CD4-positive, alpha-beta T cell treated with Interleukin-15 for 4 hours (primary cell): ENCODE measurements at places on chromosomes 6 and 20.

DNA sequence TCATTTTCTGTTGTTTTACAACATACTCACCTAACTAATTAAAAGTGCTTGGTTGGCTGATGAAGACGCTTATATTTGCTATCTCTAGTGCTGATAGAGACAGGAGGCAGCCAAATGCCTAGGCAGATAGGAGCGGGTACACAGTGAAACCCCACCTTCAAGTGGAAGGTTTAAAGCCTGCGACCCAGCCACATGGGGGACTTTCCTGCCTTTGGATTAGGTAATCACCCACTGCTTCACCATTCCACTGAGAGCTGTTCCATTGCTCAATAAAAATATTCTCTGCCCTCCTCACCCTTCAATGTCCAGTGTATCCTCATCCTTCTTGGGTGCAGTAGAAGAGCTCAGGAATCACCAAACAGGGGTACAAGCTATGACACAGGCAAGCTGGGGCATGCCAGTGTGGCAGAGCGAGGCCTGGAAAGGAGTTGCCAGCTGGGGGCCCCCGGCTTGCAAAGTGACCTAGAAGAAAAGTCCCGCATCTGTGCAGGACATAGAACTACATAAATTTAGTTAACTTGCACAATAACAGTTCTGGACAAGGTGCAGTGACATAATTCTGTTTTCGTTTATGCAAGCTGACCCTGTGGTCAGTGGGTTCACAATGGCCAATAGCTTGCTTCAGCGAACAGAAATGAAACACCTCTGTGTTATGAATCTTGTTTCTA is 112.0 kb upstream of the MLIP start:
- no peak for DNase-seq

DNA sequence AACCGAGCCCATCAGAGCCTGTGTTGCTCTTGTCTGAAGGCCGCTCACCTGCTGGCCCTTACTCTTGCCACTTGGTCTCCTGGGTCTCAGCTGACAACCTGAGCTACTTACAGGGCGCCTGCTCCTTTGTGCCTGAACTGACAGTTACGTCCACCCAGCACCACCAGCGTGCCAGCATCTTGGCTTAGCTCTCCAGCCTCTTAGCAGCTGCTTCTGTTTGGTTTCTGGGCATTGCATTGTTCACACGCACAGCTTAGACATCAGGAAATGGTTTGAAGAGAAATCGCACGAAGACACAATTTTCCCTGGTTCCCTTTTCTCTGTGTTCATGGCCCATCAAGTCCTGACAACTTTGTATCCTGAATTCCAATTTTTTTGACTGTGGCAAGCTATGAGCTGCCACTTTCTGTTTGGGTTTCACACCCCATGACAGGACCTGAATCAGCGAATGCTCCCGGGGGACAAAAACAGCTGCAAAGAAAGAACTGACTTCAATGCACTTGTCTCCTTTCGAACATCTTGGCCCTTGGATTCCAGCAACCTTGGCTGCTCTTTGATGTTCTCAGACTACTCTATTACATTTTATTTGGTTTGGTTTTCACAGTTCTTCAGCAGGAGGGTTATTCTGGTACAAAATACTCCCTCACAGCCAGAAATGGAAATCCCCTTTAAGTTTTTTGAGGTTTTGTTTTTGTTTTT is 45.2 kb upstream of the LY86 start:
- no peak for DNase-seq

DNA sequence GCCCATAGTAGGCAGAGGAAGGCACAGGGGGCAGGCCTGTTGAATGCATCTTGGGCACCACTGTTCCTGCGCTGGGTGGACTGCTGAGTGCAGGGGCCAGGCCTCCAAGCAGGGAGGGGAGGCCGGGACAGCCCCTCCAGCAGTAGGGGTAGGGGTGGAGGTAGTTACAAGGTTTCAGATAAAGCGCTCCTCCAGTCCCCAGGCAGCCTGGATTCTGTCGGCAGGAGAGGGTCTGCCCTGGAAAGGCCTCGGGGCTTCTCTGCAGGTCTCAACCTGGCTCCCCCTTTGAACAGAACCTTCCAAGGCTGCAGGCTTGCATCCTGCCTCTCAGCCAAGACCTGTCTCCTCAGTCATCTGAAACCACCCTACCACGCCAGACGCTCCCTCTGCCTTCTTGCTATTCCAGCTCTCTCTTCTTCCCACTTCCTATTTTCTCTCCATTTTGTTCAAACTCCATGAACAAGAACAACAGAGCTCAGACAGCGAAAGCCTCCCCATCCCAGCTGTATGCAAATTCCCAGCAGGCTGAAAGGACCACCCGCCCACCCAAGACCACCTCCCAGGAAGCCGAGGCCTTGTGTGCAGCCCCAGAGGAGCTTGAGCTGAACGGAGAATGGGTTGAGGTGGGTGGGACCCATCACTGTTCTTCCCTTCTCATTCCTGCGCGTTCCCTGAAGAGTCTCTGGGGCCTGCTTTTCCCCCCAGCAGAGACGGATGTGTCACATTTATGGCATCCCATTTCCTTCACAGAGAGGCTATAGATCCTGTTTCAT is 1.4 kb downstream of the MLN start:
- DNase-seq, result no peak

DNA sequence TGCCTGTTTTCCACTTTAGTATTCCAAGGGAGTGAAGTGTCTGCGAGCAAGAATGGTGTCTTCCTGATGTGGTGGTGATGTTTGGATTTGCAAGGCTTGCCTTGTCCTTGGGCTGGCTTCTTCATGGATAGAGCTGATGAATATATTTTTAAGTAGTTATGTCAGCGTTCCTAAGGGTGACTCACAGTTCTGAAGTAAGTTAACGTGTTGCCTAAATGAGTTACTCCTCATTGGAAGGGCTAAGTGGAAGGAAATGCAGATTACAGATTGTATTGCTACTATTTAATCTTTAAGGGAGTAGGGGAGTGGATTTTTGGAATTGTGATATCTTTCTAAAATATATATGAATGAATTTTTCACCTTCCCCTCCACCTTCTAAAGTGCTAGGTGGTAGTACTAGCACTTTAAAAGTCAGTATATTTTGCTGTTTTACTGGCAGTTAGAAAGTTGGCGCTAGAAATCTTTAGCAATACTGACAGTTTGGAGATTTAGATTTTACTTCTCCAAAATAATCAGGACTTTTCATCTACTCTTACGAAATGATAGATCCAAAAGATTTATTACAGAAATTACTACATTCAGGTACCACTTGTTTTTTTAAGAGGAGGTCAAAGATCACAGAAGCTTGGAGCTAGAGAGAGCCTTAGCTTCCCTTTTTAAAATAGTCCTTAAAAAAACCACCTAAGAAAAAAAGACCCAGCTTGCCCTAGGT is 197.4 kb downstream of the JARID2 start:
- DNase-seq, result no peak

DNA sequence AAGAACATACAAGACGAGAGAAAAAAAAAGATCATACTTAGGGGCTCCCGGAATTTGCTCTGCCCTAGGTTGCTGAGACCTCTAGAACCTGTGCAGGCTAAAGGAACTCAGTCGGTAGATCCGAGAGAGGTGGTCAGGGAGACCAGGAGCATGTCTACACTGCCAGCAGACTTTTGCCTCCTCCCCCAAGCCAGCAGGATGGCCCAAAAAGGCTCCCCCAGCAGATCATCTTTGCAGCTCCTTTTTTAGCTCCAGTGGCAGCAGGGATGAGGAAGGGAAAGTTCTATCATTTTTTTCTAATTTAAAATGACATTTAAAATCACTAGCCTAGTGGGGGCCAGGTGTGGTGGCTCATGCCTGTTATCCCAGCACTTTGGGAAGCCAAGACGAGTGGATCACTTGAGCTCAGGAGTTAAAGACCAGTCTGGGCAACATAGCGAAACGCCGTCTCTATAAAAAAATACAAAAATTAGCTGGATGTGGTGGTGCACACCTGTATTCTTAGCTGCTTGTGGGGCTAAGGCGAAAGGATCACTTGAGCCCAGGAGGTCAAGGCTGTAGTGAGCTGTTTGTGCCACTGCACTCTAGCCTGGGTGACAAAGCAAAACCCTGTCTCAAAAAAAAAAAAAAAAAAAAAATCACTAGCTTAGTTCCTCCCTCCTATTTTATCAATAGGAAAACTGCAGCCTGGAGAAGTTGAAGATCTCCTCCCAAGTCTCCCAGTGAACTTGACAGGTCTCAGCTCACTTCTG is 69.3 kb upstream of the MYL9 start:
- no peak for DNase-seq

- no peak for DNase-seq
These were observed 476.8 kb upstream of the ADGRB3 start for GRCh38 chr6:68158256-68158655.

DNA sequence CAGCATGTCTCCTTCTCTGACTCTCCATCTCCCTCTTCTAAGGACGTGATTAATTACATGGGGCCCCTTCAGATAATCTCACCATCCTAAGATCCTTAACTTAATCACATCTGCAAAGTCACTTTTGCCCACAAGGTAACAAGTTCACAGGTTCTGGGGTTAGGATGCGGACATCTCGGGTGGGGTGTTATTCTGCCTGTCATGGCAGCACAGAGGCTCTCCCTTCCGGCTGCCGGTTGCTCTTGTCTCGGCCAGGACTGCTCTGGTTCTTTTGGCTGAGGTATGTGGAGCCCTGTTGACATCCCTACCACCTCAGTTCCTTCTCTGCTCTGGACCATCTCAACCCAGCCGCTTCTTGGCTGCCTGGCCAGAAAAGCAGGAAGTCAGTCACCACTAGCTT is 4.2 kb upstream of the CST11 start:
- no peak for DNase-seq

DNA sequence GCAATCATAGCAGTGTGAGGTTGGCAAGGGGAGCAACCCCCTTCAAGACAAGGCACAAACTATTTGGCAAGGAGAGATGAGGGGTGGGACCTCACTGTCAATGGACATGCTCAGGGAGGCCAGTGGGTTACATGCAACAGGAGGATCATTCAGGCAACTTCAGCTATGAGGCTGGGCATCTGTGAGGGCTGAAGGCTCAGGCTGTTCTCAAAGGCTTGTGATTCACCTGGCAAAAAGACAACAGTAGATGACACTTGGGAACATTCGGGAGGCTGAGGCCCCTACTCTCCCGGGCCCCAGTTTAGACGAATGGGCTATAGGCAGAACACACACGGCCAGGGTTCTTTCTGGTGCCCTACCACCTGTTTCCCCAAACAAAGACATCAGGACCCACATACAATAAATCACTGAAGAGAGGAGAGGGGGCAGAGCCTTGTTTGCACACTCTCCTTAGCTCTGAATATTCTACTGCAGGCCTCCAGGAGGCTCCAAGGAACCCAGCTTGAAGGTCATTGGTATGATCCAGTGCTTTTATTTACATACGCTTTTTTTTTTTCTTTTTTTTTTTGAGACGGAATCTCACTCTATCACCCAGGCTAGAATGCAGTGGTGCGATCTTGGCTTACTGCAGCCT is 7.9 kb downstream of the TUBB start:
- no peak for DNase-seq

DNA sequence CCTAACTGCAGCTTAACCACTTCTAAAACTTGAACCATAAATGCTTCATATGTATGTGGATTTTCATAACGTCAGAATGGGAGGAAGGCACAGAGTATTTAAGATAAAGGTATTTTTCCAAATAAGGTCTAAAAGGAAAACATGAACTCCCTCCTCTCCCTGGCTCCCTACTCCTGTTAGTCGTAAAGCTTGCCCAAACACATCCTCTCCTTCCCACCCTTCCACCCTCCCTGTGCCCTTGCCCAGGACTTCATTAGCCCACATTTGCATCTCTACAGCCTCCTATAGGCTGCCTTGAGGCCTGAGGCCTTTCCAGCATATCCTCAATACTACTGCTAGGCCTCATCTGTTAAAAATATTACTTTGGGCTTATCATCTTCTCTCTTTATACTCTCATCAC is 17.1 kb upstream of the SMIM13 start:
- no peak for DNase-seq
